Natural killer cell treated with Interleukin-12 subunit alpha and Interleukin-12 subunit beta and Interleukin-15 and Interleukin-18, amount 100 ng/mL, for 72 hours (primary cell): ENCODE measurements at places on chromosomes 6 and 20. TPM values are rescaled to one million over a fixed set of nuclear protein-coding genes. Genes with fewer than 3 reads are reported as not detected.

Gene ENPP1
- 9.5 TPM for total RNA-seq

- peak within 1 kb of the TSS; percentile 91 for H3K4me3 ChIP-seq
- DNase-seq, result no peak
- peaks cover under 1% of the 10 kb centered on the region for H3K36me3 ChIP-seq
- peaks cover 78% of the 10 kb centered on the region for H3K4me1 ChIP-seq
- peak within 1 kb of the TSS; percentile 97 for H3K27ac ChIP-seq
These were observed at the start of gene ZNF831 for GRCh38 chr20:59163631-59164530. Gene ZNF831 (plus strand): TSS chr20:59163821. CDS start chr20:59191020, 27,199 bp downstream.

- H3K4me3 ChIP-seq, result no peak overlapping the region
- DNase-seq, result no peak
These were observed 222.6 kb downstream of the C6orf118 start for GRCh38 chr6:165086814-165087213.

DNA sequence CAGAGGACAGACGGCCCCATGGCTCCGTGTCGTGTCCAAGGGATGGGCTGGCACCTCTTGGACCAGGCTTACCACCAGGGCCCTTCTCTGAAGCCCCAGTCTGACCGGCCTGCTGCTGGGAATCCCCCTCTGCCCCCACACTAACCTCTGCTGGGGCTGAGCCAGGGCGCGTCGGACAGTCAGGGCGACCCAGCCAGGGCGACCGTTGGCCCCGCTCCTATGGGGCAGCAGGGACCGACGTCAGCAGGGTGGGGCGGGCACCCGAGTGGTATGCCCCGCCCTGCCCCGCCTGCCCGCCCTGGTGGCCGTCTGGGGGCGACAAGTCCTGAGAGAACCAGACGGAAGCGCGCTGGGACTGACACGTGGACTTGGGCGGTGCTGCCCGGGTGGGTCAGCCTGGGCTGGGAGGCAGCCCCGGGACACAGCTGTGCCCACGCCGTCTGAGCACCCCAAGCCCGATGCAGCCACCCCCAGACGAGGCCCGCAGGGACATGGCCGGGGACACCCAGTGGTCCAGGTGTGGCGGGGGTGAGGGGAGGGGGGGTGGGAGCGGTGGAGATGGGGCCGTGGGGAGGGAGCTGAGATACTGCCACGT, at the start of gene SLC17A9:
Gene SLC17A9, plus strand, starts transcription at position 337 of the 595 bp plus-strand sequence. Its CDS starts 122 bp downstream, at position 459.
- DNase-seq, result peak; percentile 88
- H3K36me3 ChIP-seq, result peaks cover 2% of the 10 kb centered on the region
- H3K27me3 ChIP-seq, result no peaks in the 10 kb centered on the region
- H3K27ac ChIP-seq, result peak within 1 kb of the TSS; percentile 87

DNA sequence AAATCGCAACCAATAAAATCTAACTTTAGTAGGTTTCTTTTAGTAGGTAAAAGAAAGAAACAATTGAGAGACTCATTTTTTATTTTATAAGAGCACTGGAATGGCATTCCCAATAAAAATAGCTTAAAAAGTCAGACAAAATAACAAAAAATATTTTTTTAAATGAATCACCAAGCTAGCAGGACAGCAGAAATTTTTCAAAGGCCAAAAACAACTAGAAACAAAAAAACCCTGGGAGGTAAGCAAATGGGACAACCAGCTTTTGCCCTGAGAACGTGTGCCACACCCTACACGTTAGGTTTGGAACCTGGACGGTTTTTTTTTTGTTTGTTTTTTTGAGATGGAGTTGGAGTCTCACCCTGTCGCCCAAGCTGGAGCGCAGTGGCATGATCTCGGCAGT, 19.6 kb downstream of the GPLD1 start:
- DNase-seq, result no peak
- no peak overlapping the region for H3K4me3 ChIP-seq
- H3K27ac ChIP-seq, result no peak overlapping the region
- H3K27me3 ChIP-seq, result no peaks in the 10 kb centered on the region
